ENCODE measurements at places on chromosomes 7 and 10.

- DNase-seq = no peak
Observed at GRCh38 chr10:91551856-91552255, 81.0 kb downstream of the PPP1R3C start.

DNA sequence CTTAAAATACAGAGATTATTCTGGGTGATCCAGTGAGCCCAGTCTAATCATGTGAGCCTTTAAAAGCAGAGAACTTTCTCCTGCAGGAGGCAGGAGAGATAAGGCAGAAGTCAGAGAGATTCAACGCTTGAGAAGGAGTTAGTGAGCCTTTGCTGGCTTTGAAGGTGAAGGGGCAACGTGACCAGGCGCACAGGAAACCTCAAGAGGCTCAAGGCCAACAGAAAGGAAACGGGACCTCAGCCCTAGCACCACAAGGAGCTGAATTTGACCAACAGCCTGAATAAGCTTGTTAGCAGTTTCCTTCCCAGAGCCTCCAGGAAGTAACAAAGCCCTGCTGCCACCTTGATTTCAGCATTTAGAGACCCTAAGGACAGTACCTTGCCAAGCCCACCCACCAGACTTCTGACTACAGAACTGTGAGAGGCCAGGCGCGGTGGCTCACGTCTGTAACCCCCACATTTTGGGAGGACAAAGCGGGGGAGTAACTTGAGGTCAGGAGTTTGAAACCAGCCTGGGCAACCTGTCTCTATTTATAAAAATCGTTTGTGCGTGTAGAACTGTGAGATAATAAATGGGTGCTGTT, 87.3 kb upstream of the KAT6B start:
- DNase-seq = no peak

- no peak for DNase-seq
Observed at GRCh38 chr7:49766966-49767365, 6.5 kb upstream of the VWC2 start.

DNA sequence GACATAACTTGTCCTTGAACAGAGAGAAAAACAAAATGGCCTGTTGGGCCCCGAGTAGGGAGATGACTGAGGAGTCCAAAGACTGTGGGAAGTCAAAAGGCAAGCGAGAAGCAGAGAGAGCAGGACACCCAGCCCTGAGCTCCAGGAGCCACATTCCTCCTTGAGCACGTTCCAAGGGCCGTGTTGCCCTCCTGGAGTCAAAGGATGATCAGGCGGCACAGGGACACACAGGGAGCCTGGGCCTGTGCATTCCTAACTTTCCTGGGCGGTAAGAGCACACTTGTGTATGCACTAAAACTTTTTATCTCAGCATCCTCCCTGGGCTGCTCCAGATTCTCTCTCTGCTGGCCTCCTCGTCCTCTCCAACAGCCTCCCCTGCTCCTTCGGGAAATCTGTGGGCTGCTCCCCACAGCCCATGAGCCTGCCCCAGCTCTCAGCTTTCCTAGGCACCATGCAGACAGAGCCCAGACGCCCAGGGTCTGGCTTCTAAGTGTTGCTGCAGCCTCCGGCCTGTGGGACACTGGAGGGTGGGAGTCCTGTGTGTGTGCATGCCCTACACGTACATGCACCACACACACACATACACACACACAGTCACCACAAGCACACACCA, 281.8 kb downstream of the POU6F2 start:
- no peak for DNase-seq

DNA sequence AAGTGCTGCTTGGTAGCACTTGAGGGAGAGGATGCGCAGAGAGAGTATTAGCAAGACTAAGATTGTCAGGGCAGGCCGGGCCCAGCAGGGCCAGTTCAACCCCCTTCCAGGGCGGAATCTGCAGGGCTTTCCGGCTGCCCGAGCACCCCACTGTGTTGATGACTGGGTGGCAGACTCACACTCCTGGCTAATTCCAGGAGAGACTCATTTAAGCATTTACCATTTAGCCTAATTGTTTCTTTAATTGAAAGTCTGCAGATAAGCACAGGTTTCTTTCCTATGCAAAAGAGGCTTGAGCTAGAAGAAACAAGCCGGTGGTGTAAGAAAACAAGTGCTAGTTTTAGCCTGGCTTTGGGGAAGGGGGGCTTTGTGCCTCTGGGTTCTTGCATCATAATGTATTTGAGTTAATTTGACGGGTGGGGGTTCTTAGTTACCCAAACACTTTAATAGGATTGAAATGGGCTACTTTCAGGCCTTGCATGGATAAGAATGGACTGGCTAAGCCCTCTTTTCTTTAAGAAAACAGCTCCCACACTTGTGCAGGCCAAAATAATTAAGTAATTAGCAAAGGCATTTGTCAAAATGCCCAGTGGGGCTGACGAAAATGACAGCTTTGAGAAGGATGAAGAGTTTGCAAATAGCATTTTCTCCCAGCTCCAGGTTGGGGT, 201.3 kb downstream of the MYOF start:
- no peak for DNase-seq

DNA sequence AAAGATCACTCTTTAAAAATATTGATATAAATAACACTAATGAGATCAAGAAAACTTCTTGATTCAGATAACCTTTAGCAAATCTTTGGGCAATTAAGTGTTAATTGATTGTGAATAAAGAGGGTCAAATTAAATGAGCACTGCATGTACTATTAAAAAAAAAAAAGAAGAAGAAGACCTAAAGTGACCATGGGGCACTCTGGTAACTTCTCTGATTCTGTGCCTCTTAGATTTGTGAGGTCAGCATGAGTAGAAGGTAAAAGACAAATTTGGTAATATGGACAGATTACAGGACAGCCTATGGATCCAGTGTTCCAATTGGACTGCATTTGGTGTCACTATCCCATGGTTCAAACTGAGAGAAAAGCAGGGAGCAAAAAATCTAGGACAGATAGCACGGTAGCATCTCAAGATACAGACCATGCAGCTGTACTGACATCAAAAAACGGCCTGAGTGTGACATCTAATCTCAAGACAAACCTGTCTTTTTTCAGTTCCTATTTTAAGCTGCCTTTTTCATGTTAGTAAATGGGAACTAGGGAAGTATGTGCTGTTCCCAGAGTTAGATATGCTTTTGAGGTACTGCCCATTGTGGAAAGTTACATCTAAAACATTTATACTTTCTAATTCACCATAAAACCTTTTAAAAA, 128.0 kb downstream of the KCND2 start:
- no peak for DNase-seq

- DNase-seq = no peak
Observed at GRCh38 chr10:51063659-51064535, 10.4 kb upstream of the PRKG1 start.

- no peak for DNase-seq
Observed at GRCh38 chr7:17029150-17029549, 147.4 kb upstream of the AGR3 start.

DNA sequence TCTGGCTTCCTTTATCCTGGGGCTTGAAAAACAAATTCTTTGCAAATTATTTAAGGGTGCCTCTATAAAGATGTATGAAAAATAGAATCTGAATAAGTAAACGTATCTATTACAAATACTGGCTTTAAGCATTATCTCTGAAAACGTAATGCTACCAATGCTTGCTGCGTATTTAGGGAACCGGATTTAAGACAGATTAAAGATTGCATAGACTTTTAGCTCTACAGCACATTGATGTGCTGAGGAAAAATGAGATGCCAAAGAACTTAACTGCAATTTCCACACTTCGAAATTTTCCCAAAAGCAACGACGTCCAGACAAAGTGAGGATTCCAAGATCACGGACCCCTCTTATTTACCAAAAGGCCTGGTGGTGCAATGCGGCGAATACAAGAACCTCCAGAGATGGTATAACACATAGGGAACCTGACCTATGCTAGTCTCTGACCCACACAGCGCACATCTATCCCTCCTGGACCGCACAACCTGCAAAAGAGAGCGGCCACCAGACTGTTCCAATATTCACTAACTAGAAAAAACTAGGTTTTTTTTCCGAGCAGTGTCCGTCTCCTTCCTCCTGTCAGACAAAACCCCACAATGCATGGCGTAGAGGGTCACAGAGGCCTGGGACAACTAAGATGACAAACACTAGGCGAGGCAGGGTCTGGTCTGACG, 34.3 kb upstream of the PHF14 start:
- no peak for DNase-seq

DNA sequence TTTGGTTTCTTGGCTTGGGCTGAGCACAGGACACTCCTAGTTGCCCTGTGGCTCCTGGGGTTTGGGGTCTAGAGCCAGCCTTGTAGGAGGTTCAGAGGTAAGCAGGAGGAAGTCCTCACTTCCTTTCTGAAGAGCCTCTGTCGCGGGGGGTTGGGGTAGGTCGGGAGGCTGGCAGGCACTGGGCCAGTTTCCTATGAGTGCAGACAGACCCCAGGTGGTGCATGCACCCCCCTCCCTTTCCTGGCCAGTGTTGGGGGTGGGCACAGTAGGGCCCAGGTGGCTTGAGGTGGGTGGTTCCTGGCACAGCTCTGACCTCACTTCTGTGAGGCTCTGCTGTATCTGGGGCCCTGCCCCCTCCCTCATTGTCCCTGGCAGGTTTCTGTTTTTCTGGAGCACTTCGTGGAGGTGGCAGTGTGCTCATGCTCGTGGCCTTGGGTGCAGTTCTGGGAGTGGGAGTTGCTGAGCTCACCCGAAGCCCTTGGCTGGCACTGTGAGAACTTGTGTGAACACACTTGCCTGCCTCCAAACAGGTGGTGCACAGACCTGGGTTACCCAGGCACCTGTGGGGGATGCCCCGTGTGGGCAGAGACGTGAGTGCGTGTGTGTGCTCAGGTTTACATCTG, 1.8 kb downstream of the PALD1 start:
- no peak for DNase-seq

- DNase-seq = no peak
Observed at GRCh38 chr7:141397236-141398163, 153.7 kb upstream of the AGK start.

DNA sequence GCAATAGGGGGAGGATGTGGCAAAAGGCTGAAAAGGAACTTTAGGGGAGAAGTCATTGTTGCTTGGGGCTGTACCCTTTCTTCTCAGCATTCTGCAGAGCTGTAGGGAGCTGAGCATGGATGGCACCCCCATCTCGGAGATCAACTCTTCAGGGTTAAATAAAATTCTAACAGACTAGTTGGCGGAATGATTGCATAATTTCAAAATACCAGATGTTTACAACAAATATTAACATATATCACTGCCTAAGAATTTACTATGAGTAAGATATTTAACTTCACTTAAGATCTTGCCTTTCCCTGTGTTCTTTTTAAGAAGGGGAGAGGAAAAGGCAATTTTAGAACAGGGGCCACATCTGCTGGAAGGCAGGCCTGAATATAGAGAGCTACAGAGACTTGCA, 509 bp upstream of the OR2F1 start:
- no peak for DNase-seq

- no peak for DNase-seq
Observed at GRCh38 chr10:70652761-70653657, 19.3 kb upstream of the ADAMTS14 start.

DNA sequence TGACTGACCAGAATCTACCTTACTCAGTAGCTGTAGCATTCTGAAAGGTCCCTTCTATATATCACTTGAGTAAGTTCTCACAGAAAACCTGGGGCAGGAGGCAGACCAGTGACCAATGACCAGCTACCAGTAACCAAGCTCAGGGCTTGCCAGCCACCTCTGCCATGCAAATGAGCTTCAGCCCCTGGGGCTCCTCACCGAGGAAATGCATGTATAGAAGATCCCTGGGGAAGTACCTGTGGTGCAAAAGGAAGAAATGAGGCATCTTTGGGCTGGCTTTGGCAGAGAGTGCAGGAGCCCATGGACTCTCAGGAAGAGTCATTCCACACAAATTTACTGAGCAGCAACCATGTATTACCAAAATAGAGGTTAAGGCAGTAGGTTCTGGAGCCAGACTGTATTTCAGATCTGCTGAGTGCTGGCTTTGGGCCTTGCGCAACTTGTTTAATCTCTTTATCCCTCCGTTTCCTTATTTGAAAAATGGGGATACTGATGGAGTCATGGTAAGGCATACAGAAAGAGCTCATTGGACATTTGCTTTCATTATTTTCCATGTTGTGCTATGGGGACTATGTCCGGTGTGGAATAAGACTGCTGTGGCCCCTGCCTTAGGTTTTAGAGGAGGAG, 41.1 kb upstream of the FAM204A start:
- DNase-seq = no peak

- peak; percentile 72 for DNase-seq
Observed at GRCh38 chr10:69639291-69640195, 9.5 kb downstream of the FAM241B start.

DNA sequence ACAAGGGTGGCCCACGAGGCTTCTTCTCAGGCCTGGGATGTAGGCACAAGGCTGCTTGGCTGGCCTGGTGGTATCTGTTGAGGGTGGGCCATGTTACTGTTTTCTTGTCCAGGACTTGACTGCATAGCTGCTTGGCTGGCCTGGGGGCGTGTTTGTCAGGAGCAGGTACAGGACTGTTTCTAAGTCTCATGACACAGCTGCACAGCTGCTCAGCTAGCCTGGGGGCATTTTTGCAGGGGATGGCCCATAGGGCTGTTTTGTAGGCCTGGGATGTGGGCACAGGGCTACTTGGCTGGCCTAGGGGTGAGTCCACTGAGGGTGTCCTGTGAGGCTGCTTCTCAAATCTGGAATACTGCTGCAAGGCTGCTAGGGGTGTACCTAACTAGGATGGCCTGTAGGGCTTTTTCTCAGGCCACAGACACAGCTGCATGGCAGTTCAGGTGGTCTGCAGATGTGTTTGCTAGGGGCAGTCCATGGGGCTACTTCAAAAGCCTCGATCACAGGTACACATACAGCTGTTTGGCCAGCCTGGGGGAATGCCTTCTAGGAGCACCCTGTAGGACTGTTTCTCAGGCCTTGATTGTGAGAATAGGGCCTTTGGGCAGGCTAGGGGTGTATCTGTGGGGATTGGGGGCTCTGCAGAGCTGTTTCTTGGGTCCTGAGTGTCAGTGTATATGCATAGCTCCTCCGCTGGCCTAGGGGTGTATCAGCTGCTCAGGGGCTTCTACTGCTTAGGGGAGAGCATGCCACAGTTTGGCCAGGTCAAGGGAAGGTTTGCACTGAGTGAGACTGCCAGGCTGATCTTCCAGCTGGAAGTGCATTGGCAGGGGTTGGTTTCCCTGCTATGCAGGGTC, 26.6 kb upstream of the PLA2G12B start:
- DNase-seq = no peak

DNA sequence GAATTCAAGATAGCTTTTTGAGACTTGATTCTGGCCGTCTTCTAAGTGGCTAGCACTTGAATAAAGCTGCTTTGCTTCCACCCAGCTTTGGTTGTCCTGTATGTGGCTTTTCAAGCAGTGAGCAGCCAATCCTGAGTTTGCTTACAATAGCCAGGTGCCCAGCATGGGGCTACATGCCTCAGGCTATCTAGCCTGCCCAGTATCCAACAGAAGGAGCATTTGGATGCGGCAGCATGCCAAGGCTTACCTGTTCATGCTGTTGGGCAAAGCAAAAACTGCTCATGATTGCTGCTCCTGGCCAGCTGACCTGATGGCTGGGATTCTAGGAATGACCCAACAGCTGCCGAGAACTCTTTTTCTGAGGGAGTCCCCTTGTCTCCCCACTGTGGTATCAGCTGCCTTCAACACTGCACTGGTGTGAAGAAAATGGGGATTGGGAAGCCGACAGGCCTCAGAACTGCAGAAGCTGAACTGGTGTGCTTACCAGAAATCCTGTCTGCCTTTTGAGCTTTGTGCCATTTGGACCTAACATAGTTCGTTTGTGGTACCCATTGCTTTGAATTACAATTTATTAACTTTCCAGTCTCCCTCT, 618.9 kb upstream of the IGFBP3 start:
- no peak for DNase-seq

GRCh38 chr7:25656071-25656470, 427.8 kb upstream of the NPVF start:
- no peak for DNase-seq

- DNase-seq = peak; percentile 28
Observed at GRCh38 chr7:91940171-91940570, 491 bp upstream of the AKAP9 start.
